ENCODE measurements at places on chromosomes 12 and 14.

GRCh38 chr14:86321151-86321550, 791.2 kb downstream of the FLRT2 start:
- no peak for DNase-seq

- no peak for DNase-seq
Observed at GRCh38 chr14:99217066-99217955, 54.7 kb downstream of the BCL11B start.

DNA sequence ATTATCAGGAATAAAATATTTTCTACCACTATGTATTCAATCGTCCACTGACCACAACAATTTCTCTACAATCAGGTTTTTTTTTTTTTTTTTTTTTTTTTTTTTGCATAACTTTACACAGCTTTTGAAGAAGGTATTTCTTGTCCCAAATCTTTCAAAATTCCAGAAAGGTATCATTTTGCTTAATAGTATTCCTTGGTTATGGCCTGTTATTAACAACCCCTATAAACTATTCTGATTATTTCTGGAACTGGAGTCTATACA, 145.3 kb downstream of the ALX1 start:
- DNase-seq, result no peak

GRCh38 chr12:111596985-111597830, 1.9 kb downstream of the ATXN2 start:
- peak; percentile 18 for DNase-seq

GRCh38 chr12:45633733-45634132, 95.8 kb upstream of the ARID2 start:
- DNase-seq, result no peak

DNA sequence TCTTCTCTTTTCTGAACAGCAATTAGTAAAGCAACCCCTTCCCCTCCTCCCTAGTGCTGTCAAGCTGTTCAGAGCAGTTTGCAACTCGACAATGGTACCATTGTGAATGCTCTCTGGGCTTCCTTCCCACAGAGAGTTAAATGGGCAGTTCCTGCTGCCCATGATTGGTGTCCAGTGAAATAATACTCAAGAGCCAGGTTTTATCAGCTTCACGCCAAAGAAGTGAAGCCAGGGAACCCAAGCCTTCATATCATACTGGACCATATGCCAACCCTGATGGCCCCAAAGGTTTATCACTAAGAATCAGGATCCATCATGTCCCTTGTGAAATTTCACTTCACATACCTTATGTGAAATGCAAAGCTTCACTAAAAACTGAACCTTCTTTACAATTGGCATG, 24.7 kb downstream of the INSM2 start:
- no peak for DNase-seq

- DNase-seq, result no peak
Observed at GRCh38 chr14:34087571-34087970, 136.7 kb upstream of the EGLN3 start.

DNA sequence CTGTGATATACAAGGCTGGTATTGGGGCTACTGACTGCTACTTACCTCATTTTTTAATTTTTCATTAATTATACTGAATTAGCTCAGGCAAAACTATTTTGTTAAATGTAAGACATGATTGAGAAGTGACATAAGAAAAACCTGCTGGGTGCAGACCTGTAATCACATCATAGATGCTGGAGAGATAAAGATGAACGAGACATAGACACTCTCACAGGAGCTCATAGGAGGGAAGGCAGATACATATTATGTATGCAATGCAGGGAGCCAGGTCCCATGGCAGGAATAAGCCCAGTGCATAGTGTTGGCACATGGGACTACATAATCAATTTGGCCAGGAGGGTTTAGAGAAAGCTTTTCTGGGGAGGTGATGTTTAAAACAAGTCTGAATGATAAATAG, 74.9 kb downstream of the PRKCH start:
- DNase-seq, result no peak

Measured in stimulated activated CD4-positive, alpha-beta T cell treated with anti-CD3 and anti-CD28 coated beads, TNF-alpha, amount 100 ng/mL, for 24 hours (primary cell).